ENCODE measurements at places on chromosomes 3 and 15. TPM values are rescaled to one million over a fixed set of nuclear protein-coding genes. Genes with fewer than 3 reads are reported as not detected.

GOLGA8S gene
- under 0.01 TPM for total RNA-seq

HIGD2B gene
- 0.39 TPM for total RNA-seq

CD86 gene
- total RNA-seq = 0.79 TPM

CAMP gene
- not detected for total RNA-seq

SPPL2A gene
- total RNA-seq = 38.5 TPM

TUSC7 gene
- not detected for total RNA-seq

CCDC9B gene
- 34.8 TPM for total RNA-seq

CHRM5 gene
- total RNA-seq = under 0.01 TPM

HERC2 gene
- total RNA-seq = 51.4 TPM

SLC7A14 gene
- total RNA-seq = under 0.01 TPM

RHOV gene
- total RNA-seq = 0.33 TPM

CD80 gene
- 0.39 TPM for total RNA-seq

SYNPR gene
- total RNA-seq = not detected

LYZL4 gene
- total RNA-seq = 0.39 TPM

LDHAL6B gene
- total RNA-seq = not detected

ATP13A5 gene
- not detected for total RNA-seq

PLSCR5 gene
- 98.5 TPM for total RNA-seq

SERPINI1 gene
- 1.6 TPM for total RNA-seq

SLC24A5 gene
- total RNA-seq = not detected

BBX gene
- 64.6 TPM for total RNA-seq

CLDN16 gene
- total RNA-seq = not detected

PROK2 gene
- not detected for total RNA-seq

AADACL2 gene
- total RNA-seq = not detected

CLDN11 gene
- 2.4 TPM for total RNA-seq

RBMS3 gene
- total RNA-seq = 43.2 TPM

TGM5 gene
- not detected for total RNA-seq

HESX1 gene
- total RNA-seq = 0.22 TPM
